ENCODE measurements at places on chromosomes 11 and 22.
A peak's percentile ranks its signal among the peaks of the same experiment; 100 is the strongest.

DNA sequence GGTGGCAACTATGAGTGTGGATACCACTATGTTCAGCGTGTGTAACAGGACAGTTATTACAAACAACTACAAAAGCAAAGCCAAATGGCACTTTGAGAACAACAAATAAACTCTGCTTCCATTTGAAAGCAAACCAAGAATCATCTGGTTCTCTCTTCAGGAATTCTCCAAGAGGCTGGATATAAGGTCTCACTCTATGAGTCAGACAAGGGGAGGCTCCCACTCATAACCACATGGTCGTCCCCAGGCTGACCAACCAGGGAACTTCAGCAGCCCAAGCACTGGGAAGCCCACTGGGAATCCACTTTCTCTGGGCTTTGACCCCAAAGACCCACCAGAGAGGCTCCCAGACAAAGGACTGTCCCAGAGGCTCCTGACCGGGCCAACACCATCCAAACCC is 35.3 kb downstream of the DGCR2 start:
- no peak overlapping the region for H3K27ac ChIP-seq
- H3K4me1 ChIP-seq: peaks cover 13% of the 10 kb centered on the region
- H3K36me3 ChIP-seq: peaks cover 15% of the 10 kb centered on the region
- no peaks in the 10 kb centered on the region for H3K27me3 ChIP-seq

GRCh38 chr22:39468487-39469325 is 11.9 kb downstream of the MGAT3 start:
- H3K4me1 ChIP-seq: peaks cover 24% of the 10 kb centered on the region
- no peak overlapping the region for H3K4me3 ChIP-seq
- H3K27ac ChIP-seq: no peak overlapping the region
- H3K27me3 ChIP-seq: no peaks in the 10 kb centered on the region
- no peaks in the 10 kb centered on the region for H3K36me3 ChIP-seq
- DNase-seq: no peak

GRCh38 chr11:84969103-84969502 is 658.0 kb downstream of the DLG2 start:
- no peak overlapping the region for H3K27ac ChIP-seq
- no peak for DNase-seq
- no peaks in the 10 kb centered on the region for H3K27me3 ChIP-seq
- no peaks in the 10 kb centered on the region for H3K4me1 ChIP-seq

- peaks cover 4% of the 10 kb centered on the region for H3K36me3 ChIP-seq
- peaks cover 19% of the 10 kb centered on the region for H3K4me1 ChIP-seq
- DNase-seq: no peak
- H3K4me3 ChIP-seq: no peak overlapping the region
- H3K27ac ChIP-seq: no peak overlapping the region
Measured at GRCh38 chr22:28835630-28836189, 35.3 kb upstream of the XBP1 start.

- peak overlapping the region; percentile 71 for H3K27ac ChIP-seq
- peaks cover 79% of the 10 kb centered on the region for H3K4me1 ChIP-seq
- peaks cover 14% of the 10 kb centered on the region for H3K36me3 ChIP-seq
- DNase-seq: peak; percentile 40
- H3K27me3 ChIP-seq: no peaks in the 10 kb centered on the region
Measured at GRCh38 chr11:65883786-65884715, 4.2 kb downstream of the FIBP start.
